DMS79 (cell line): ENCODE measurements at places on chromosomes 12 and 14.

- DNase-seq, result no peak
Observed at GRCh38 chr14:54562334-54562733, 4.6 kb upstream of the SAMD4A start.

GRCh38 chr12:108211157-108211556 is 82.1 kb downstream of the WSCD2 start:
- no peak for DNase-seq

- no peak for DNase-seq
Observed at GRCh38 chr14:55803873-55804553, 224.0 kb downstream of the KTN1 start.

- no peak for DNase-seq
Observed at GRCh38 chr12:75545636-75546035, 34.2 kb upstream of the KRR1 start.

- no peak for DNase-seq
Observed at GRCh38 chr12:4440187-4440941, 5.3 kb downstream of the FGF6 start.

- DNase-seq, result no peak
Observed at GRCh38 chr12:108310489-108310888, 28.6 kb downstream of the CMKLR1 start.

DNA sequence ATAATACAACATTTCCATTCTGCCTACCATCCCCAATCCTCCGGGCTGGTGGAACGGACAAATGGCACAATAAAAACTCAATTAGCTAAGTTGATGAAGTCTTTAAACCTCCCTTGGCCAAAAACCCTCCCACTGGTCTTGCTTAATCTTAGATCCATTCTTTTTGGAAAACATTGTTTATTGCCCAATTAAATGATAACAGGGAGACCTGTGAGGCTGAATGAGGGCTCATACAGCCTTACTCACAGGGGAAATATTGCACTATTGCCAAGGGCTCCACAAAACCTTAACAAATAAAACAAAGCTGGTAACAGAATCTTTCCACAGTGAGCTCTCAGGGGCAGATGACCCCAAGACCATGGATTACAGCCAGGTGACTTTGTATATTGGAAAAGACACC is 7.8 kb upstream of the PSMC1 start:
- no peak for DNase-seq

GRCh38 chr14:101199028-101199770 is 295.7 kb upstream of the RTL1 start:
- DNase-seq, result no peak

DNA sequence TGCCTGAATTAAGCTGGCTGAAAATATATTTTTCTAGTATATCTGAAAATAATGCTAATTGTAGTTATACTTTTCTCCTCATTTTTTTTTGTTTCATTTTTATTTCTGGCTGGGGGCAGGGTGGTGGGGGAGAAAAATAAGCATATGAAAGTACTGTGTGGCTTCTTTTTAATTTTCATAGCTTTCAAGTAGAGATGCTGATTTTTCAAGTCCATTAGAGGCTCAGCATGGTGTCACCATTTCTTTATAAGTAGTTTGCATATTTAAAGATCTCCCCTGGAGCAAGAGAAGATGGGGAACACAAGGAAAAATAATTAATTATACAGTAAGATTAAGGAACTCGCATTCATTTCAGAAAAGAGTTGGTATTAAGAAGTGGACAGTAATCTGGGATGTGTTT is 27.1 kb downstream of the TTC8 start:
- no peak for DNase-seq

DNA sequence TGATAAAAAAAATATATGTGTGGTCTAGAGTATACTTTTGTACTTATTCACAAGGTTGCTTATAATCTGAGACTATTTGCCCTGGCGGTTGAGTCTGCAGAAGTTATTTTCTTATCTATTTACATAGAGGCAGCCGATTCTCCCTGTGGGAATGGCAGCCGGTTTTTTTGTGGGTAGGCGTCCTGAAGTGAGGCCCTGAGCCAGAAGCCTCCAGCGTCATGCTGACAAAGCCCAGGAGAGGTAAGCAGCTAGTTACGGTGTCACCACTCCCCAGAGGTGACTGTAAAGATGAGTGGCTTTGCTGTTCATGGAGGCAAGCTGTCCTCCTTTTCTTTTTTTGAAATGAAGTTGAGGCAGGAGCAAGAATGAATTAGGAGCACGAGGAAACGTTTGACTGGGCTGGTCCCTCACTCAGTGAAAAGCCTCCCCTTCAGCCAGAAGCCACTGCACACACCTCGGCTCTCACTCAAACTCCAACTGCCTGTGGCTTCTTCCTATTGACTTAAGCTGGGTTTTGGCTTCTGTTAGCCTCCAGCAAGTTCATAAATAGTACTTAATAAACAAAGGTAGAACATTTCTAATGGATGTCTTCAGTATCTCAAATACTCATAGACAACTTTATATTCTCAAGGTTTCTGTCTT is 21.5 kb downstream of the PAX9 start:
- peak; percentile 89 for DNase-seq

GRCh38 chr12:64682572-64683277 is 72.4 kb downstream of the RASSF3 start:
- no peak for DNase-seq

- DNase-seq, result no peak
Observed at GRCh38 chr14:56855891-56856461, 45.7 kb upstream of the OTX2 start.

- DNase-seq, result no peak
Observed at GRCh38 chr12:2169489-2169888, 116.7 kb downstream of the CACNA1C start.

GRCh38 chr14:99324291-99324690 is 52.3 kb upstream of the BCL11B start:
- DNase-seq, result no peak

DNA sequence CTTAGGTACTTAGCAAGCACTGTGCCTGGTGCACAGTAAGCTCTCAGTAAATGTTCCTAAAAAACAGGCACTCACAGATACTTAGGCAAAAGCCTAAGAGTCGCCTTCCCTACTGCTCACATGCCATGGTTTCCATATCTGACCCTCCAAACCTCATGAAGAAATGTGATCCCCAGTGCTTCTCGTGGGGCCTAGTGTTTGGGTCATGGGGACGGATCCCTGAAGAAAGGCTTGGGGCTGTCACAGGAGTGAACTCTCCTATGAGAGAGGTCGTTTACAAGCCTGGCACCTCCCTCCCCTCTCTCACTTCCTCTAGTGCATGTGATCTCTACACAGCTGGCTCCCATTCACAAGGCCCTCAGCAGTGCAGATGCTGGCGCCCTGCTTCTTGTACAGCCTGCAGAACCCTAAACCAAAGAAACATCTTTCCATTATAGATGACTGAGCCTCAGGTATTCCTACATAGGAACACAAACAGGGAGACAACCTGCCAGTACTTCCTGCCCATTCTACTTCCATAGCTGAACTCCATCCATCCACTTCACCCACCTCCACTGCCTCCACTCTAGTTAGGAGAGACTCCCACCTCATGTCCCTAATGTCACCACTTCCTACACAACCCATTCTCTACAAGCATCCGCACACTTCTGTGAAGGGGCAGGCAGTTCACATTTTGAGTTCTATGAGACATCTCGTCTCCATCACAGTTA is 2.9 kb downstream of the SLC15A4 start:
- DNase-seq, result no peak
